ENCODE measurements at places on chromosomes 16 and 17.

- DNase-seq, result peak; percentile 94
Observed at GRCh38 chr17:5584383-5585286, at the start of gene NLRP1. NLRP1 (minus strand) TSS chr17:5584509; CDS start chr17:5583957, 552 bp downstream.

- DNase-seq, result no peak
Observed at GRCh38 chr17:28811651-28812090, 30.9 kb downstream of the FAM222B start.

DNA sequence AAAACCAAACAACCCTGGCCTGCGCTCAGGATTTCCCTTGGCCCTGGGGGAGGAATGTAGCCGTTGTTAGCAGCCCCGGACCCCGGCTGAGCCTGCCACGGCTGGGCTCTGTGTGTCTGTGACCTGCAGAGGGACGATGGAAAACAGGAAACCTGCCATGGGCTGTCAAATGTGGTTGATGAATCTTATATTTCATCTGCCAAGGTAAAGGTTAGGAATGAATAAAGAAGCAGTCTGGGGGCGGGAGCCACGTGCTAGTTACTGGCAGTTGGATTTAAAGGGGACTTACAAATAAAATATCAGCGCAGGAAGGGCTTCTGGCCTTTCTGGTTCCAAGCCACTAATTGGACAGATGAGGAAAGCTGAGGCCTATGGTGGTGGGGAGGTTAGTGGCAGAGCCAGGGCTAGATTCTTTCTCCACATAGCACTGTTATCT lies at the start of gene KRT23:
TSS of gene KRT23 (minus strand) at position 263 of the 436 bp plus-strand sequence. CDS start 1,043 bp downstream, outside the sequence.
- no peak for DNase-seq

DNA sequence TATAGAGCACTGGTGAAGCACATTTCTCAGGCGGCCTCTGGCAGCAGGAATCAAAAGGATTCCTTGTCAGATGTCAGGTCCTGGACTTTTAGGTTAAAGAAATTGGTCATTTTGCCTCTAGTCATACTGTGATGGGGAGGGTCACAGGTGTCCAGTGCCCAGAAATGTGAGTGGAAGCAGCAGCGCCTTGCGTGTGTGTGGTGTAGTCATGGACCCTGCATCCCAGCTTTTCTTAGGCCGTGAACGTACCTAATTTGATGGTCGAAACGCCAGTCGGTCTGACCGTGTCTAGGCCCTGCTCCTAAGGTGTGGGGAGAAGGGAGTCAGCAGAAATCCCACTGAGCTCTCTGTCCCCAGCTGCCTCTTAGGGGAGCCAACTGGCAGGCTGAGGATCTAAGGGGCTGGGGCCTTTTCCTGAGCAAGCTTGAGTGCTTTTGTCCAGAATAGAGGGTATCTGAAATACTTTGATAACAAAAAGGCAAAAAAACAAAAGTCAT lies 32.0 kb downstream of the POLR3E start:
- DNase-seq, result no peak

DNA sequence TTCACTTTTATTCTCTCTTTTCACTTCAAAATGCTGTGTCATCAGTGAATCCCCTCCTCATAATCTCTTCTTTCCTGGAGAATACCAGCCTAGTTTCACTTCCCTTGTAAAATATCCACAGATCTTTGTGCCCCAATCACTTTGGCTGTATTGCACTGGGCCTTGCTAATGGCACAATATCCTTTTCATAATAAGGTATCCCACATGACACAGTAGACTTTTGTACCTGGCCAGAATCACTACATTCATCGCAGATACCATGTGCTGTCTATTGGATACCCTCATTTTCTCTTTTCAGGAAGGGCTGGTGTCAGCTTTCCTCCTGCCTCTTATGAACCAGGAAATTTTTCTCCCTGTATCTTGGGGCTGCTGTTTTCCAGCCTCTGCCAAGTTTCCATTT lies 25.7 kb upstream of the TOX3 start:
- DNase-seq, result no peak

DNA sequence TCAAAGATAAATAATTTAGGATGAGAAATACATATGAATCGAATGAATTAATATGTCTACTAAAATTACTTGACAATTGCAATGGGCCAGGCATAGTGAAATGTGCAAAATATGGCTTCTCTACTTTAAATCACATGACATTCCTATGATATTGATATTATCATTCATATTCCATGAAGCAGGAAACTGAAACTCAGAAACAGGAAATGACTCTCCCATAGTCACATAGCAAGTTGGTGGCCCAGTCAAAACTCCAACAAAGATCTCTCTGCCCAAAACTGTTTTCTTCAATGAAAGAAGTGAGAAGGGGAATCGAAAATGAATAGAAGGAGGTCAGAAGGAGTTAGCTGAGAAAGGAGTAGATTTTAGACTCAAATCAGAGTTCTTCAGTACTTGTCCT lies 272.2 kb downstream of the CDH8 start:
- no peak for DNase-seq

- DNase-seq, result no peak
Observed at GRCh38 chr17:18041776-18042175, 2.6 kb downstream of the GID4 start.

DNA sequence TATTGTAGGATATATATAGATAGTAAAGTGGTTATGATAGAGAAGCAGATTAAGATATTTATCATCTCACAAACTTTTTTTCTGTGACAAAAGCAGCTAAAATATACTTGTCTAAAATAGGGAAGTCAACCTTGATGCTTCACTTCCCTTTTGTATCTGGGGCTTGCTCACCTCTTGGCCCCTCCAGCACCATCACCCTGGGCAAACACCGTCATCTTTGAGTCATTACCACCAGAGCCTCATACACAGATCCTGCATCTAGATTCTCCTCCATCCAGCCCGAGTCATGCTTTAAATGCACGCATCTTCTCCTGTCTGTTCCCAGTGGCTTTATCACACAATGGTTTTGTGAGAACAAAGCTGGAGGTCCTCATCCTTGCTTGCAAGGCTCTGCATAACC lies 1062.7 kb upstream of the EEF2KMT start:
- no peak for DNase-seq

DNA sequence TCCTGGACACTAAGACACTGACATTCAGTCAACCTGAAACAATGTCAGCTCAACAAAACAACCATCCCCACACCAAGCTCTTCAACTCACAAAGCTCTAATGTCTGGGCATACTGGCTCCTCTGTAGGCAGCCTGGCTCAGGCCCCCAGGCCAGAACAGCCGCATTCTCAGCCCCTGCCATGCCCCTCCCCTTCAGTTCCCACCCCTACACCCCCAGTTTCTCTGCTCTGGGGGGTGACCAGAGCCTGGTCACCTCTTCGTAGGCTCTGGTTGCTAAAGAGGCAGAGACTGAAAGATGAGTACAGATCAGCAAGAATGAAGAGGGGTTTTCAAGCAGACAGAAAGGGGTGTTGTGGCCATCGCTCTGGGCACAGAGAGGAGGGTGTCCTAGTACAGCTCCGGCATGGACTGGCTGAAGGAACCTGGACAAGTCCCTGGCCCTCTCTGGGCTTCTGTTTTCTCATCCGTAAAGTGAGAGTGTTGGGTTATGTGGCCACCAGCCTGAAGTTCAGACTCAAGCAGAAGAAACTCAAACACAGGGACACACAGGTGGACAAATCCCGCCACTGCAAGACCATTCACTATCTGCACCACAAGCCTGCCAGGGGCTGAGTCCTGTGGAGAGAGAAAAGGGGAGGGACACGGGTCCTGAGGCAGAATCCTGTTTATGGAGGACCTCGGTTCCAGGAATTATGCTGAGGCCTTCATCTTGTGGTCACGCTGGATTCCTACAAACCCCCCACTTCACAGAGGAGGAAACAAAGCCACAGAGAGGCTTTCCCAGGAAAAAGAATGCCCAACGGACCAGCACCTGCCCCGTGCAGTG lies 987 bp upstream of the SLC4A1 start:
- no peak for DNase-seq

DNA sequence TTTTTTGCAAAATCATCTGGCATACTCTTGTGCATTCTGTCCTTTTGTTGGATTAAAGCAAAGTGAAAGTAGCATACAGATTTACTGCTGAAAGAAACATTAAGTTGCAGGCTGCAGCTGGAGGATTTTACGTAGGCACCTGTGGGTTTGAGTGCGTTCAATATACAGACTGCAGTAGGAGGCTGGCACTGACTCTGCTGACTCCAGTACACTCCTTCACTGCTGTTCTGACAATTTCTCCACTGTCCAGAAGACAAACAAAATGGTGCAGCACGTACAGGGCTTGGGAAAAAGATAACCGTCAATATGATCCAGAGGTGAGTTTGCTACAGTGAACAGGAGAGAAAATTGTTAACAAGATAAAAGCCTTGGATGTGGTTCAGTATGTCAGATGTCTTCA lies 73.3 kb downstream of the TANC2 start:
- no peak for DNase-seq

DNA sequence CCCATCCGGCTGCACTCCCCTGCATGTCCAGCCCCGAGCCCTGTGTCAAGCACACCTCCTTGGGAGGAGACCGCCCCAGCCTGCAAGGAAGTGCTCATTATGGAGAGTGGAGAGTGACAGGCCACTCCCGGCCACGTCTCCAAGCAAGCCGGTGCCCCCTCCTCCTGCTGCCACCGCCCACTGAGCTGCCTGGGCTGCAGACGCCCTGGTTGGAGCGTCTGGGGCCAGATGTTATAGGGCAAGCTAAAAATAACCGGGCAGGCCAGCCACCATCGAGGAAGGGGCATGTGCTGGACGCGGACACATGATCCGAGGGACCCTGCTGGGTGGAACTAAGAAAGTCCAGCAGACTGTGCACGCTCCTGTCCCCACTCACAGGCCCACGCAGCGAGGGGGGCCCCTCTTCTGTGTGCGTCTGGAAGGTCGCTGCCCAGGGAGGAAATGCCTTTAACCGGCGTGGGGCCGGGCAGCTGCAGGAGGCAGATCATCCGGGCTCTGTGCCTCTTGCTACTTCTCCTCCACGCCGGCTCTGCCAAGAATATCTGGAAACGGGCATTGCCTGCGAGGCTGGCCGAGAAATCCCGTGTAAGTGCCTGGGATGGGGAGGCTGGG lies at the start of gene WFDC1:
TSS of gene WFDC1 (plus strand) at position 348 of the 612 bp plus-strand sequence. CDS start at position 442, 94 bp downstream.
- peak; percentile 45 for DNase-seq

DNA sequence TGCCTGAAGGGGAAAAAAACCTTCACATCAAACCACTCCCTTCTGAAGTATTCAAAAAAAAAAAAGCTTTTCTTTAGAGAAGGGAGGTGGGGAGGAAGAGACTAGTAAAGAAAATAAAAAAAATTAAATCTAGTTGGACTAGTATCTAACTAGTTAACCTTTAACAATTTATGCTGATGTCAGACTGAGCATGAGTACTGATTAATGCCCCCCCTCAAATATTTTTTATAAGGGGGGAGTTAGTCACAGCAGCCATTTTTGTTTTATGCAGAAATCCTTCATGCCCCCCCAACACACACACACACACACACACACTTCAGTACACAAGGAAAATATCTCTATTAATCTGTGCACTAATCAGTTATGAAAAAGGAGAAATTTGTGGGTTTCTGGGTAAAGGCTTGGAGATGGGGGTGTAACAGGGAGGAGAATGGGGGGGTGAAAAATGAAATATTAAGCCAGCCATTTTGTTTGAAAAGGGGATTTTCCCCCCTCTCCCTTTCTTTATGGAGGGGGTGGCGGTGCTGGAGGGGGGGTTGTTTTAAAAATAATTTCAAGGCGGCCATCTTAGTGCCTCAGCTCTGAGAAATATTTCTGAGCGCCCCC lies 4.7 kb upstream of the CHD3 start:
- no peak for DNase-seq

- peak; percentile 64 for DNase-seq
Observed at GRCh38 chr17:66540131-66540781, 237.8 kb downstream of the PRKCA start.

- peak; percentile 49 for DNase-seq
Observed at GRCh38 chr17:57604771-57605674, 140.1 kb downstream of the CCDC182 start.

GRCh38 chr17:72033334-72033733 lies 87.5 kb upstream of the SOX9 start:
- no peak for DNase-seq

DNA sequence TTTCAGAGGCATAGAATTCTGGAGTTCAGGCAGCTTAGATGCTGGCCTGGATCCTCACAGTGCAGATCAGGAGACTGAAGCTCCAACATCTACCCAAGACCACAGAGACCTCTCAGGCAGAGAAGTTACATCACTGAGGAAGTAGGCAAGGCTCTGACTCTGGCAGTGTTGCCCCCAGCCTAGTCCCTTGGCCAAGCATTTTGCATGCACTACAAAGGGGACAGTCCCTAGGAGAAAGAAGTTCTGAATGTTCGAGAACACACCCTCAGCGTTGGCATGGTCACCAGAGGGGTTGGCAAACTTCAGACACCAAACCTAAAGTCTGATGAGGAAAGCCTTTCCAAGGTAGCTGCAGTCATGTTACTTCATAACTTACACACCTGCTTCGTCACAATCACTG lies 2.5 kb downstream of the RANBP10 start:
- DNase-seq, result no peak

- no peak for DNase-seq
Observed at GRCh38 chr17:49872754-49873377, 25.0 kb upstream of the TAC4 start.

- no peak for DNase-seq
Observed at GRCh38 chr17:36731811-36732210, 130.4 kb downstream of the MRM1 start.

DNA sequence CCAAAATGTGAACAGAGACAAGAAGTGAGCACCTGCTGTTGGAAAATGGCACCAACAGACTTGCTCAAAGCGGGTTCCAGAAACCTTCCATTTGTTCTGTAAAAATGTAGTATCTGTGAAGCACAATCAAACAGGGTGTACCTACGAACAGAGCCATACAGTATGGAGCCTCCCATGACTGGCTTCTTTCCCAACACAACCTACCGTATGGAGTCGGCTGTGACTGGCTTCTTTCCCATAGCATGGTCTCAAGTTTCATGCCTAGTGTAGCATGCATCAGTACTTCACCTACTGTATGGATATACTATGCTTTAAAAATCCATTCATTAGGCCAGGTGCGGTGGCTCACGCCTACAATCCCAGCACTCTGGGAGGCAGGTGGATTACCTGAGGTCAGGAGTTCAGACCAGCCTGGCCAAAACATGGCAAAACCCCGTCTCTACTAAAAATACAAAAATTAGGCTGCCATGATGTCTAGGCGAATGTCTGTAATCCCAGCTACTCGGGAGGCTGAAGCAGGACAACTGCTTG lies 26.2 kb downstream of the YWHAE start:
- no peak for DNase-seq

GRCh38 chr16:67216612-67217490 lies 10.1 kb upstream of the TMEM208 start:
- peak; percentile 84 for DNase-seq

GRCh38 chr17:63931981-63932561 lies at the start of gene CD79B:
CD79B (minus strand) TSS chr17:63932331; CDS start chr17:63932261, 70 bp downstream.
- no peak for DNase-seq
